HCT116 (cell line): ENCODE measurements at places on chromosomes 2 and 18. TPM values are rescaled to one million over a fixed set of nuclear protein-coding genes. Genes with fewer than 3 reads are reported as not detected.
A peak's percentile ranks its signal among the peaks of the same experiment; 100 is the strongest.

The PSMA8 gene
- total RNA-seq, result not detected

The CD207 gene
- total RNA-seq, result not detected

The SLC38A11 gene
- total RNA-seq, result not detected

The CD8A gene
- 0.76 TPM for total RNA-seq

DNA sequence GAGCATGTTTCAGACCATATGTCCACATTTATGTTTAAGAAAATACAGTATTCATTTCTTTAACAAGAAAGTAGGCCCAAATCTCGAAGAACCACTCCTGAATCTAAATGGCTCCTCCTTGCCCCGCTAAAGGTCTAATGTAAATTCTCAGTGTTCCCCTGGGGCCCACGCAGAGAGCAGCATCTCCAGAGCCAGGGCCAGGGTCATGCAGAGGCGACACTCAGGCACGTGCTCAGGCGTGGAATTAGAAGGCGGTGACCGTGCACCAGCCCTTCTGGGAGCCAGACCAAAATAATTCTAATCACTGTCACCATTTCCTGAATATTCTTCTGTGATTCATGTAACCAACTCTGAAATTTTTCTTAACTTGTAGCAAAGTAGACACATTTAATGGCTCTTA lies 68.3 kb upstream of the MYT1L start:
- no peaks in the 10 kb centered on the region for H3K36me3 ChIP-seq
- no peaks in the 10 kb centered on the region for H3K27me3 ChIP-seq
- H3K27ac ChIP-seq, result no peak overlapping the region
- no peak overlapping the region for H3K4me3 ChIP-seq
- no peak for DNase-seq

GRCh38 chr2:4791488-4791887 lies 900.7 kb upstream of the SOX11 start:
- no peak overlapping the region for H3K4me3 ChIP-seq
- DNase-seq, result no peak
- no peaks in the 10 kb centered on the region for H3K4me1 ChIP-seq

DNA sequence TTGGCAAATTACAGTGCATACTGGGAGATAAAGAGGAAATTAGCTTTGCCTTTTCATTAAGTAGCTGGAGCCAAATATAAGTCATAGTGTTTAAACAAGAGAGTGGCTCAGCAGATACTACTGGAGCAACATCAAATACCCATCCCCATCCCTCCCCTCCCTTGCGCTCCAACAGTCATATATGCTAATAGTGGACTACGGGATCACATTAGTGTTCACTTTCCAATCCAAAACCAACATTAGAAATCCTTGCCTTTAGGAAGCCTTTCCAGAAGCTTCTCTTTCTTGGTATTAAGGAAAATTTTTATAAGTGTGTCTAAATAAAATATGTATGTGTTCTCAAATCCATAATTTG lies 1669.3 kb downstream of the SUCLG1 start:
- H3K27me3 ChIP-seq, result no peaks in the 10 kb centered on the region
- H3K4me1 ChIP-seq, result peaks cover 10% of the 10 kb centered on the region
- H3K36me3 ChIP-seq, result no peaks in the 10 kb centered on the region

DNA sequence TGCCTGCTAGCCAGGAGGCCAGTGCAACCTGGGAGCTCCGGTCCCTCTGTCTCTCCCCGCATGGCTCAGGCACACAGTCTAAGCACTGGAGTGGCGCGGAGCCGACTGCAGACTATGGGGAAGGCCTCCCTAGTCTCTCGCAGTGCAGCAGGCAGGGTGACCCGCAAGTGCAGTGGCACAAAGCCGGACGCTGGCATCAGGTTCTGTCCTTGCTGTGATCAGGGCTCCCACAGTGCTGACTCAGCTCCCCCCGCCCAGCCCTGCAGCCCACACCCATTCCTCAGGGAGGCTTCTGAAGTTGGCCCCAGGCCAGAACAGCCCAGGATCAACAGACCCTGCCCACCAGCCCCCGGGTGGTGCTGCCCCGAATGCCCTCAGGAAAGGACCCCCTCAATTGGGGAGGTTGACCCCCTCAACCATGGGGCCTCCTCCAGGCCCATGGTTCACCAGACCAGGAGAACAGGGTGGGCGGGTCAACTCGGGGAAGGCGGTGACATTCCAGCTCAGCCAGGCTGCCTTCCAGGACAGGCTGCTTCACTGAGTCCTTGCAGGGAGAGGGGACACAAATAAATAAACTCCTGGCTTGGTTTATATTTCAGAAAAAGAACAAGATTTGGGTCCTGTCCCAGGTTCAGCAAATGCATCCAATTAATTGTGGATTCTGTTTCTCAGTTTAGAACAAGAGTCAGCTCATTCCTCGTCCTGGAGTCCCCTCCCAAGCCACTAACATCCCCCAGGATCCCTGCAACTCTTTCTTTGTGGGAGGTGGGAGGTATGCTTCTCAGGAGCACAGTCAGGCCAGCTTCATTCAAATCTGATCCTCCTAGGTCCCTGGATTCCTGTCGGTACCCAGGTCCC lies 12.2 kb downstream of the BIN1 start:
- no peak for DNase-seq
- no peaks in the 10 kb centered on the region for H3K27me3 ChIP-seq
- peaks cover 37% of the 10 kb centered on the region for H3K4me1 ChIP-seq
- H3K36me3 ChIP-seq, result no peaks in the 10 kb centered on the region
- 0 out of 2 replicates have a peak overlapping the region, but pooled peaks have one; percentile 24 for H3K27ac ChIP-seq

DNA sequence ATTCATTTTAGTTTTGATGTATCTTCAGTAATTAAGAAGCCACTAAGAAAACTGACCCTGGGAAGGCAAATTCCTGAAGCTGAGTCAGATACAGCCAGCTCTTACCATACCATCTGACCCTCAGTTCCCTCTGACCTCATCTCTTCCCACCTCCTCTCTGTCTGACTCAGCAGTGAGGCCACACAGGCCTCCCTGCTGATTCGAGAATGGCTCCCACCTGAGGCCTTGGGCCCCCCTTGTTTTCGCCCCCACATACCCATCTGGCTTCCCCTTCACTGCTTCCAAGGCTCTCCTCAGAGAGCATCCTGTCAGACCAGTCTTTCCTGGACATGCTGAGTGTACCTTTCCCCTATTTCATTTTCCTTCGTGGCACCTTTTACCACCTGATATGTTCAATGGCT lies 71.0 kb upstream of the CYP1B1 start:
- no peaks in the 10 kb centered on the region for H3K27me3 ChIP-seq
- DNase-seq, result peak; percentile 79

- H3K36me3 ChIP-seq, result no peaks in the 10 kb centered on the region
- no peak for DNase-seq
- no peaks in the 10 kb centered on the region for H3K4me1 ChIP-seq
- H3K27ac ChIP-seq, result no peak overlapping the region
- no peaks in the 10 kb centered on the region for H3K27me3 ChIP-seq
Measured at GRCh38 chr2:133452583-133452982, 115.7 kb downstream of the NCKAP5 start.

DNA sequence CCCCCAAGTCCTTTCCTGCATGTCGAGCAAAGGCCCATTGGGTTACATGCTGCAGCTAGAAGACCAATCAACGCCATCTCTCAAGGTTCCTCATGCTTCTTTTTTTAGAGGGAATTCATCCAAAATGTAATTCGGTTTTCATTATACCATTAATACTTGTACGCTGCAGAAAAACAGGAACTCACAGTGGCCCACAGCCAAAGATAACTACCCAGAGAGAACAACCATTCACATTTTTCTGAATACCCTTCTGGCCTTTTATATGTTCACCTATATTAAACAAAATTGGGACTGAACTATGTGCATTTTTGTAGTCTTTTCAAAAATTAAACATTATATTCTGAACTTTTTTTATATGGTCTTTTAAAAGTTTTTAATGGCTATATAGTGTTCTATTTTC lies 25.8 kb downstream of the FARP2 start:
- no peak overlapping the region for H3K27ac ChIP-seq
- H3K36me3 ChIP-seq, result peaks cover 10% of the 10 kb centered on the region; the same call in 1 of the 2 replicates
- H3K4me3 ChIP-seq, result no peak overlapping the region
- DNase-seq, result no peak
- no peaks in the 10 kb centered on the region for H3K27me3 ChIP-seq

DNA sequence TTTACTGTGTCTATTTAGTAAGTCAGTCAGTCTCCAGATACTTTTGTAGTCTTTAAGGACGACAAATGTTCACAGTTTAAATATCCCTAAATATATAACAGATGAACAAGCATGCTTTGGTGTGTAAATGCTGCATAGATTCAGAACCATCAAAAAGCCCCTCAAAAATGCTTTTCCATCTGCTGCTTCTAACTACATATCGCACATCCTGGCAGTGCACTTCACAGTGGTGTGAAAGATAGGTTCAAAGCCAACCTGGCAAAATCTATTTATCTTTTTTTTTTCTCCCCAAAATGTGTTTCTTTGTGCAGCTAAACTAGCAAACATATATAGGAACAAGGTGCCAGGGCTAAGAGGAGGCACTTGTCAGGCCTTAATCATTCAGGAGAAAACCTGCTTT lies 753.8 kb downstream of the PLCL1 start:
- no peak overlapping the region for H3K4me3 ChIP-seq
- DNase-seq, result no peak
- no peaks in the 10 kb centered on the region for H3K27me3 ChIP-seq
- no peak overlapping the region for H3K27ac ChIP-seq
- no peaks in the 10 kb centered on the region for H3K4me1 ChIP-seq

GRCh38 chr2:44118257-44118656 lies 50.4 kb upstream of the PPM1B start:
- no peaks in the 10 kb centered on the region for H3K36me3 ChIP-seq
- no peaks in the 10 kb centered on the region for H3K27me3 ChIP-seq

- no peak overlapping the region for H3K27ac ChIP-seq
- no peak for DNase-seq
- H3K36me3 ChIP-seq, result peaks cover 13% of the 10 kb centered on the region
- H3K27me3 ChIP-seq, result no peaks in the 10 kb centered on the region
- H3K4me1 ChIP-seq, result no peaks in the 10 kb centered on the region
Measured at GRCh38 chr2:128169497-128169896, 78.5 kb downstream of the UGGT1 start.

GRCh38 chr2:20579866-20580265 lies 71.0 kb downstream of the HS1BP3 start:
- no peak for DNase-seq
- H3K27me3 ChIP-seq, result no peaks in the 10 kb centered on the region
- peaks cover 71% of the 10 kb centered on the region for H3K4me1 ChIP-seq
- no peaks in the 10 kb centered on the region for H3K36me3 ChIP-seq
- no peak overlapping the region for H3K4me3 ChIP-seq

- no peak overlapping the region for H3K27ac ChIP-seq
- H3K4me1 ChIP-seq, result peaks cover 8% of the 10 kb centered on the region
- DNase-seq, result no peak
- no peaks in the 10 kb centered on the region for H3K27me3 ChIP-seq
- peaks cover 3% of the 10 kb centered on the region; the same call in 1 of the 2 replicates for H3K36me3 ChIP-seq
Measured at GRCh38 chr2:85001595-85001994, 30.6 kb downstream of the KCMF1 start.

DNA sequence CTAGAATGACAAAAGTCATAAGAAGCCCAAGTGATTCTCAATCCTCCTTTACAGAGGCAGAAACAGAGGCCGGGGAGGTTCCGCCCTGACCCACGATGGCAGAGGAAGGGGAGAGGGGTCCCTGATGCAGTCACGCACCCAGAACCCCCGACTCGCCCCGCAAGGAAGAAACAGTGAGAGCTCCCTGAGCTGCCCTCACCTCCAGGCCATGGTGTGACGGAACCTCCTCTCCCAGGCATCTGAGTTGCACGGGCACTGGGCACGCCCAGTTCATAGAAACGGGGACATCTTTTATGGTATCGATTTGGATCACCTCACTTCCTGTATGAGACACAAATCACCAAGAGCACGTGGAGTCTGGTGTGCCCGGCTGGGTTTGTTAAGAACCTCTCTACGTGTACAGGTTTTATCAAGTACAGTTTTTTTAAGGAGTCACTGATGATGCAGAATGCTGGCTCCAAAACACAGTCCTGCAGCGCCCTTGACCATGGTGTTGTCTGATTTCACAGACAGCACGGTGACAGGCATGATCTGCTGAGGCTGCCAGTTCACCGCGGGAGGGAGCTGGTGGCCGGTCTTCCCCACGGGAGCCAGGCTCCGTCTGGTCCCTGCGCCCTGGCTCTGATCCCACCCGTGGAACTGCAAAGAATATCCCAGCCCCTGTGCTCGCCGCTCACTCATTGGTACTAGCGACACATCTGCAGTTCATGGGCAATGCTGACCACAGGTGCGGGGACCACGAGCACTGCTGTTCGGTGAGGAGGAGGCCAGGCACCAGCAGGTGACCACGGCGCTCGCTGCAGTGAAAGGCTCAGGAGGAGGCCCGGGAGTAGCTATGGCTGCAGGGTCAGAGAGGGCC lies 35.6 kb downstream of the PXDN start:
- no peaks in the 10 kb centered on the region for H3K4me1 ChIP-seq
- no peaks in the 10 kb centered on the region for H3K36me3 ChIP-seq
- no peak overlapping the region for H3K27ac ChIP-seq
- H3K4me3 ChIP-seq, result no peak overlapping the region
- no peak for DNase-seq
- no peaks in the 10 kb centered on the region for H3K27me3 ChIP-seq

GRCh38 chr2:140643761-140644187 lies 1487.0 kb downstream of the LRP1B start:
- no peaks in the 10 kb centered on the region for H3K4me1 ChIP-seq
- no peak overlapping the region for H3K4me3 ChIP-seq
- H3K27me3 ChIP-seq, result no peaks in the 10 kb centered on the region
- no peak for DNase-seq
- H3K27ac ChIP-seq, result no peak overlapping the region
